Tongue (tissue), 3 donors: ENCODE measurements at places on chromosomes 5 and 9.

DNA sequence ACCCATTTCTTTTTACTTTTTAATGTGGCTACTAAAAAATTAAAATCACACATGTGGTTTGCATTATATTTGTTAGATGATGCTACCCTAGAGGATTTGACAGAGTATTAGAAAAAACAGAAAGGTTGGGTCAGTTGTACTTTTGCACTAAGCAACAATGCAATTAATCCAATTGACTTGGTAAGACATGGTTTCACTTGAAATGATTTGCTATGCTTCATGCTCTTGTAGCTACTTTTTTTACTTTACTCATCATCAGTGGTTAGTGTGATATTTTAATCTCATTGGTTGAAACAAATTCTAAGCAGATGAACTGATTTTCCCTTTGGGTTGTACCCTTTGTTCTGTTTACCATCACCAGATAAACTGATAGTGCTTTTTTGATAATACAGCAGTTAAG lies 39.4 kb downstream of the HMHB1 start:
- DNase-seq = no peak

- DNase-seq = no peak
These were observed 155.8 kb downstream of the MYO10 start for GRCh38 chr5:16780325-16780724.

GRCh38 chr5:138668451-138669380 lies 84.5 kb upstream of the CTNNA1 start:
- no peak for DNase-seq

DNA sequence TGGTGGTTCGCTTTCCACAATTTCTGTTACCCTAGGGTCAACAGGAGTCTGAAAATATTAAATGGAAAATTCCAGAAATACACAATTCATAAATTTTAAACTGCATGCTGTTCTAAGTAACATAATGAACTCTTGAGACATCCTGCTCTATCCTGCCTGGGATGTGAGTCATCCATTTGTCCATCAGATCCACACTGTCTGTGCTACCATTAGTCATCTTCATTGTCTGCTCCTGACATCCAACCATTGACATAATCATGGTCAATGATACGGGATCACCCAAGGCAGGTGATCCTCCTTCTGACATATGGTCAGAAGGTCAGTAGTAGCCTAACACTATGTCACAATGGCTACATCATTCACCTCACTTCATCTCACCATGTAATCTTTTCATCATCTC lies 276.7 kb upstream of the KIF2A start:
- DNase-seq = no peak

DNA sequence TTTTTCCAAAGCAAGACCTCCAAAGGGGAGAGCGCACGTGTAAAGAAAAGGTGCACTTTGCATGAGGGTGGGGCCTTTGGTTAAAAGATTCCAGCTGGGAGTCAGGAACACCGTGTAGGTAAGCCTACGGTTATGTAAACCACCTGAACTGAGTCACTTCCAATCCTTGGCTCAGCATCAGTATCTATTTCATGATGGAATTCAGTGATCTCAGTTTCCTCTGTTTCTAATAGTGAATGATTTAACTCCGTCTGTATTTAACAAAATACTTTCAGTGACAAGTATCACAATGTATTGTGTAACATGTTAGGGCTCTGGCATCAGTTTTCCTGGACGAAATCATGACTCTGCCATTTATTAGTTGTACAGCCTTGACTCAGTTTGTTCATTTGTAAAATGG lies 1.3 kb upstream of the SVEP1 start:
- DNase-seq = no peak

- no peak for DNase-seq
These were observed 424 bp downstream of the HNRNPA0 start for GRCh38 chr5:137753691-137754187.

DNA sequence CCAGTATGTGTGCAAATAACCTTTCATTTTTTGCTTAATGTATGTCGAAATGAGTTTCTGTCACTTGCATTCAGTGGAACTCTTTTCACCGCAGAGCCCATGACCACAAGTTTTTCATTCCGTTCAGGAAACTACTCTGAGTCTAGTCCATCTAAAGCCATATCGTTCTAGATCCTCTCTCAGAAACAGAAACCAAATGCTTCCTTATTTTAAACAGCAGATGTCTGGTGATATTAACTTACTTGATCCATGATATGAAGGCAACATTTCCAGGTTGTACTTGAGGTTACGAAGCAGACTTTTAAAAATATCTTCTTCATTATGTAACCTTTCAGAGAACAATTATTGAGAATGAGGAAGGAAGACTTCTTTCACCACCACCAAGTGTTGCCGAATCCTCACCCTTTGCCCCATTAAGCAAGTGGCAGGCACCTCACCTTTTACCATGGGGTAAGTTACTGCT lies 72.4 kb upstream of the GNAQ start:
- no peak for DNase-seq

GRCh38 chr5:139416651-139417050 lies 12.8 kb upstream of the SPATA24 start:
- DNase-seq = no peak

DNA sequence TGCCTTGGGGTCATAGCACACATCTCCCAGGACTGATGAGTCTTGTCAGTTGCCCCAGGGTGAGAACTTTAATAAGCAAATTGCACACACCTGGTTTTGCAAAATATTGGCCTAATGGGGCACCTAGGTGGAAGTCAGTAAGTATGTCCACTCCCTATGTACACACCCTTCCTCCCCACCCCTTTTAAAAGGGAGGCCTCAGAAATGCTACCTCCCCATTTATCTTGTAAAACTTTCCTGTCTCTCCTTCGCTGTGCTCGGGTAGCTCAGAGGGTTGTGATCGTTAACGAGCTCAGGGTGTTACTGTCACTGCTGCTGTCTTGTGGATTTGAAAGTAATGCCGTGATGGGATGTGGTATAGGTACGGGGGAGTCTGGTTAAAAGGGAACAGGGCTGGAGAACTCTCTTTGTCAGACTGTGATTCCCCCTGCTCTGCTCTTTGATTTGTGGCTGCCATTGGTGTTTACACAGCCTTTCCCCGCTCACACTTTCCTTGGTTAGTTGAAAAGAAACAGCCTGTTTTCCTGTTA lies 26.2 kb downstream of the ZNF462 start:
- DNase-seq = no peak

GRCh38 chr5:9058161-9058560 lies 487.7 kb downstream of the SEMA5A start:
- DNase-seq = no peak

GRCh38 chr9:121394292-121394691 lies 24.2 kb upstream of the STOM start:
- DNase-seq = no peak

DNA sequence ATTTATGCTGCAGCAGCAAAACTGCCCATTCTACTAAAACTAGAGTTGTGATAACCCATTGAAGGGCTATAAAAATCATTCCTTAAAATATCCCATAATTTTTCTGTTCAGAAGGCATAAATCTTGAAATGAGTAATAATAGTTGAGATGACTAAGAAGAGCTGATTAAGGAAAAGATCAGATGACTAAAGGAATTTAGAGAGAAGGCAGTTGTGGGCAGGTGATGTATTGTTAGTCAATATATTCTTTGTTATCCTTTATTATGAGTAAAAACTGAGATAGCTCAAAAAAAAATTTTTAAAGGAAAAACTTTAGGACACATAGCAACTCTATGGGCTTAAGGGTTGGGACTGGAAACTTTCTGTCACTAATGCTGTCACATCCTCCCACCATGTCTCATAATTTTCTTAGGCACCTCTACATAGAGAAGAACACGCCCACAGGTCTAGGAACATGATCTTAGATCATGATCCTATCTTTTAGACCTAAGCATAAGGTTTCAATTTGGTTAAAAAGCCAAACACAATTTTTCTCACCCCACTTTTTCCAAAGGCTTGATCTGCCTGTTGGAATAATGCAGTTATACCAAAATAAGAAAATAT lies 597.5 kb upstream of the MEF2C start:
- DNase-seq = no peak

GRCh38 chr9:12699529-12699928 lies 6.3 kb downstream of the TYRP1 start:
- DNase-seq = no peak

- no peak for DNase-seq
These were observed 12.0 kb downstream of the NDST1 start for GRCh38 chr5:150519978-150520377.

GRCh38 chr9:135032041-135032835 lies 55.2 kb upstream of the OLFM1 start:
- DNase-seq = no peak

- DNase-seq = no peak
These were observed 101.9 kb downstream of the NFIB start for GRCh38 chr9:14212077-14212476.

- DNase-seq = no peak
These were observed 131.4 kb downstream of the TMEM174 start for GRCh38 chr5:73304381-73304780.

DNA sequence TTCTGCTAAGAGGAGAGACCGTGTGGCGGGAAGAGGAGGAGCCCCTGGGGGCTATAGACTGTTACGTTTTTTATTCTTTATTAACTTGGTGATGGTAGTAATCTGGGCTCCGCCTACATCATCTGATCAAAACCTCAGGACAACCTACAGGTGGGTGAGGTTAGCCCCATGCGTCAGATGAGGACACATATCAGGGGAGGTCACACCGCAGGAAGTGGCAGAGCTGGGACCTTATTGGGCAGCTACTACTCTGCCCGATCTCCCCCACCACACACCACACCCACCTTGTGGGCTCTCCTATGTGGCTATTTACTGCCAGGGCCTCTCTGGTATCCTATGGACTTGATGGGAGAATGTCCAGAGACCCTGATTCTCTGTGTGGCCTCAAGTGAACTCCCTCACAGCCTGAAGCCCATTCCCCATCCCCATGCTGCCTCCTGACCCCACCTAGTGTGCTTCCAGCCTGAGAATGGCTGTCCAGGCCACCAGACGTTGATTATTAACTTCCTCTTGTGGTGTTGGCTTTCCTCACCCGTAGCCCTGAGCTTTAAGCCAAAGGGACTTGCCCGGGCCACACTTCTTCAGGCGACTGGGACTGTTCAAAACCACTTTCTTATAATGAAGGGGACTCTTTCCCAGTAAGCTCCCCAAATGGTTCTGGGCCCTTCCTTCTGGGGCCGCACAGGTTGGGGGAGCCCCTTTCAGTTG lies 8.2 kb downstream of the UNC5A start:
- DNase-seq = no peak

- DNase-seq = no peak
These were observed 70.0 kb downstream of the MPDZ start for GRCh38 chr9:13209498-13209897.

DNA sequence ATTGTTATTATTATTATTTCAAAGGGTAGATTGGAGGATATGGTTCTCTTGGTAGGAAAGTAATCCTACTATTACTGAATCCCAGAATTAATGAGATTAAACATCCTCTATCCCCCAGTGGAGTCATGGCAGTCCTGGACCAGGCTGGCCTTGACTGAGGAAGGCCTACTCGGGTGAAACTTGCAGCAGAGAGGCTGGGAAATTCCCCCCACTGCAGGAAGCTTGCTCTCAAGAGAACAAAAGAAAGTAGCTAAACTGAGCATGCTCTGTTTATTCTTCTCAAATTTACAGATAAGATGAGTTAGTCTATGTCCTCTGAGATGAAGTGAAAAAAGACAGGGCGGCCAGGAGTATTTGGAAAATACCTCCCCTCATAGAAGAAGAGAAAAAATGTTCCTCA lies 233.9 kb upstream of the RPS23 start:
- no peak for DNase-seq

DNA sequence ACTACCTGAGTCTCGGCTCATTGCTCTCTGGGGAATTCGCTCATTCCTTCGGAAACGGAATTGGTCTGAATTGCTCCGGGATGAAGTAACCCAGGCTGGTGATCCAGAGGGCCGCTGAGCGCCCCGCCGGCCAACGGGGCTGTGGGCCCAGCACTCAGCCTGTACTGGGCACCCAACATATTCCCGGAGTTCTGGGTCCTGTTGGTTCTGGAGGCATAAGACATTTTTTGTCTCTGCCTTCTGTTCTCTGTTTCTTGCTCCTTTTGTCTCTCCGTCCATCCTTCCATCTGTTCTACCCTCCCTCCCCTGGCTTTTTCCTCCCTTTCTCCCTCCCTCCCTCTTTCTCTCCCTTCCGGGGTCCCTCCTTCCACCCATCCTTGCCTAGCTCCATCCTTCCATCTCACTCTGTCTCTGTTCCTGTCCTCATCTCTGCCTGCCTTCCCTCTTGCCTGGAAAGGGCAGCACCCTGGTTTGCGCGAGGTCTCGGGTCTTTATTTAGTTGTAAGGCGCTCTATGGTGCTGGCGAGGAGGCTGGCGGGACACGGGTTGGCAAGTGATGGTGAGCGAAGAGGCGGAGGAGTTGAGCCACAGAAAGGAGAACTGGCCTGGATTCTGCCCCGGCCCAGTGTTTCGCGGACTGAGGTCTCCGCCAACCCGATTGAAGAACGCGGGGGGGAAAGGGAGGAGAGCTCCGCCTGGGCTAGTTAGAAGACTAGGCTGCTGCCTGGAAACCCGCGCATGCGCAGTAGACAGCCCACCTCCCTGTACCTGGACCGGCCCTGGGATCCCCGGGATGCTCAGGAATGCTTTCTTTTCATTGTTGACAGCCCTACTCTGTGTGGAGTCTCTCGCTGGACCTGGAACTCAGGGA lies 1468.0 kb downstream of the FOXD4L5 start:
- peak; percentile 91 for DNase-seq

GRCh38 chr5:180950291-180950949 lies 38.2 kb upstream of the BTNL3 start:
- no peak for DNase-seq

GRCh38 chr5:157166214-157167213 lies at the start of gene GARIN3:
Gene GARIN3, minus strand, starts transcription at chr5:157166264. Its CDS starts 96 bp downstream, at chr5:157166168.
- no peak for DNase-seq

GRCh38 chr5:52767217-52767743 lies 20.4 kb upstream of the ITGA1 start:
- DNase-seq = no peak

DNA sequence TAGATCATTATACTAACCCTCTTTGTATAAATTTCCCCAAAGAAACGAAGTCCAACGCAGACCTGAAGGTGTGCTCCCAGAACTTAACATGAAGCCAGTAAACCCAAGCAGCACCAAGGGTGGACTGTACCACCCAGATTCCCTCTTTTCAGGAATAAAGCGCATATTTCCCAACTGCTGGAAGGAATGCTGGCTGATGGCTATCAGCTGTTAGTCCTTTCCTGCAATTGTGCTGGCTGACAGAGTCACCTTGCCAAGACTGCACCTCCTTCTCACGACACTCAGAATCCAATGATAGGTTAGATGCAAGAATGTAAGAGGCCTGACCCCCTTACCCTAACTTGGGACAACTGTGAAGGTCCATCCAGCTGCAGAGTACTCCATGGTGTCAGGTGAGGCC lies 93.9 kb downstream of the MAPKAP1 start:
- DNase-seq = no peak

- DNase-seq = no peak
These were observed 99.2 kb downstream of the ARRDC3 start for GRCh38 chr5:91283899-91284298.

DNA sequence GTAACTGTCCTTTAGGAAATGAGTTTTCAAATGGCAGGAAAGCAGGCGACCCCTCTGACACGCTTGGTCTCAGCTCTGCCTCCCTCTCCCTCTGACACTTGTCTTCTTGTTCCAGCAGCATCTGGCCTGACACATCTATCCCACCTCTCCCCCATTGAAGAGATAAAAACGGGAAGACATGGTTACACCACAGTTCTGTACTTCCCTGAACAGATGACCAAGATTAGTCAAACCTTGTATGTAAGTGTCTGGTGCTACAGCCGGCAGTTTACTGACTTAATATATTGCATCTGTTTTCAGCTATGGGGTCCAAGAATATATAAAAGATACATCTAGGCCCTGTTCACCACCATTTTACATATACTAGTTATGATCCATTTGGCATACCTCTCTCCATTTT lies 29.6 kb upstream of the MLLT3 start:
- no peak for DNase-seq
